Fibroblast of skin of abdomen (primary cell): ENCODE measurements at places on chromosomes 13 and 19.

- DNase-seq: no peak
Observed at GRCh38 chr19:4042731-4043082, 24.0 kb downstream of the ZBTB7A start.

- peak; percentile 12 for DNase-seq
Observed at GRCh38 chr19:32662186-32662585, 12.8 kb downstream of the ANKRD27 start.

DNA sequence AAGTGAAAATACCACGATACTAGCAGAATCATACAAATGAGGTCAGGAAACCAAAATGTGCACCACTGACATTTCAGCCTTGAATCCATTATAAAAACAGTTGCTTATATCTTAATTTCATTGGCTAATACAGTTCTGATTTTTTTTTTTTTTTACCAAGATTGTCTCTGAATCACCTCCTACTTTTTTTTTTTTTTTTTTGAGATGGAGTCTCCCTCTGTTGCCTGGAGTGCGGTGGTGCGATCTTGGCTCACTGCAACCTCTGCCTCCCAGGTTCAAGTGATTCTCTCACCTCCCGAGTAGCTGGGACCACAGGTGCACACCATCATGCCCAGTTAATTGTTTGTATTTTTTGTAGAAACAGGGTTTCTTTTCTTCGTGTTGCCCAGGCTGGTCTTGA lies 270.2 kb downstream of the LMO7 start:
- DNase-seq: no peak

GRCh38 chr19:10505583-10506229 lies 2.5 kb upstream of the KEAP1 start:
- DNase-seq: peak; percentile 56

- DNase-seq: no peak
Observed at GRCh38 chr19:7678971-7679751, 1.5 kb upstream of the TRAPPC5 start.

DNA sequence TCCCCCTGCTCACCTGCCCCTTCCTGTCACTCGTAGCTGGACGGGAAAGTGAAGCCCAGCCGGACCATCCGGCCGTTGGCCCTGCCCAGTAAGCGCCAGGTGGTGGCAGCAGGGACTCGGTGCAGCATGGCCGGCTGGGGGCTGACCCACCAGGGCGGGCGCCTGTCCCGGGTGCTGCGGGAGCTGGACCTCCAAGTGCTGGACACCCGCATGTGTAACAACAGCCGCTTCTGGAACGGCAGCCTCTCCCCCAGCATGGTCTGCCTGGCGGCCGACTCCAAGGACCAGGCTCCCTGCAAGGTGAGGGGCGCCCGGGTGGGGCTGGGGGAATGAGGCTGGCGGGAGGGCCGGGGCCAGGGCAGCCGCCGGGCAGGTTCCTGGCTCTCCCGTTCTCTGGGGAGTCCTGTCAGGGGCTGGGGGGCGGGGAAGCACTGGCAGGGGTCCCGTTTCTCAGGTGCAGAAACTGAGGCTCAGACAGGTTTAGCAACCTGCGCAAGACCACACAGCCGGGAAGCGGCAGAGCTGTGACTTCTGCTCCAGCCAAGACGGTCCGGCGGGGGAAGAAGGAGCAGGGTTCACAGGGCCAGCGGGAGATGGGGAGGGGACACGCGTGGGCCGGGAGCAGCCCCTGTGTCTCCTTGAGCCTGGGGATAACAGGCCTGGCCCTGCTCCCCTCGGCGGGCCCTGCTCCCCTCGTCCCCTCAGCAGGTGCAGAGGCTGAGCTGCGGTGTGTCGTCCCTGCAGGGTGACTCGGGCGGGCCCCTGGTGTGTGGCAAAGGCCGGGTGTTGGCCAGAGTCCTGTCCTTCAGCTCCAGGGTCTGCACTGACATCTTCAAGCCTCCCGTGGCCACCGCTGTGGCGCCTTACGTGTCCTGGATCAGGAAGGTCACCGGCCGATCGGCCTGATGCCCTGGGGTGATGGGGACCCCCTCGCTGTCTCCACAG lies 5.3 kb downstream of the GZMM start:
- DNase-seq: no peak

GRCh38 chr19:16052353-16052752 lies 23.9 kb upstream of the TPM4 start:
- DNase-seq: no peak

- peak; percentile 31 for DNase-seq
Observed at GRCh38 chr19:51365211-51365964, 800 bp downstream of the ETFB start.

GRCh38 chr19:13622766-13623715 lies 116.8 kb upstream of the CACNA1A start:
- DNase-seq: no peak

DNA sequence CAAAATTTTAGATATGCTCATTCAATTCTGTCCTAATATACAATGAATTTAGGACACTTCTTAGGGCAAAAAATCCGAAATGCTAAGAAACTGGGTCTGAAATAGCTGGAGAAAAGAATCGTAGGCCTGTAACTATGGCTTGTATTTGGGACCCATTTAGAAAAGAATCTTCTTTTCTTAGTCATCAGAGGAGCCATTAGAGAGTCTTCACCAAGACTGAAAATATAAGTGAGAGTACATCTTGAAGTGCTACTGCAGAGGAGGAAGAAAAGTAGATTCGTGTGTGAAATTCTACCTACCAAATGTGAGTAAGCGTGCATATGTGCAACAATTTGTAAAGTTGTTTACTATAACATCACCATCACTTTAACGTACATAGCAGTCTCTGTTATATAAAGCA lies 8.8 kb upstream of the DACH1 start:
- DNase-seq: no peak
